ENCODE measurements at places on chromosomes 7 and 10.
A peak's percentile ranks its signal among the peaks of the same experiment; 100 is the strongest.

DNA sequence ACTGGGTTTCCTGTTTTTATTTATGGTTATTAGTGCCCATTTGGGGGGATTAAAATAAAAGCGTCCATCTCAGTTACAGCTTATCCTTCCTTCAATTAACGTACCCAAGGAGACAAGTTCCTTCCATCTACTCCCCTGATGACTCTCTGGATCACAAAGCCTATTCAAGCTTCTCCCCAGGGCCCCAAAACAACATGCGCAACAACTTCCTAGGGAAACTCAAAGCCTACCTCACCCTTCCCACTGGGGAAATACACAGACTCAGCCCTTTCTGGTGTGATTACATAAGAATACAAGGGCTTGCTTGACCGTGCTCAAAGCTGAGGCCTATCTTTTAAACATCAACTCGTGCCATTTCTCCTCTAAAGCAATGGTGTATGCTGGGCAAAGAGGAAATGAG is 112.4 kb downstream of the CDK6 start:
- no peak for DNase-seq

DNA sequence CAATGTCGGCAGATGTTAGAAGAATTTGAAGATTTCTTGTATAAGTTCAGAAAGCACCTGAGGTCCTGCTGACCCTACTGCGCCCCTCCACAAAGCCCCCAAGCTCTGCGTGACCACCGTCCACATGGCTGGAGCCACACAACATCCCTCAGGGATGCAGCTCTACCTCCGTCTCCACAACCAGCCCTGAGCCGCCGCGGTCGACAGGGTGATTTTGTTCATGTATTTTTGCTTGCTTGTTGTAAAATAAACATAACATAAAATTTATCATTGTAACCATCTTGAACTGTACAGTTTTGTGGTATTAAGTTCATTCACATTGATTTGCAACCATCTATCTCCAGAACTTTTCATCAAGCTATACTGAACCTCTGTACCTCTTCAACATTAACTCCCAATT is 50.5 kb downstream of the CPXM2 start:
- DNase-seq: no peak

DNA sequence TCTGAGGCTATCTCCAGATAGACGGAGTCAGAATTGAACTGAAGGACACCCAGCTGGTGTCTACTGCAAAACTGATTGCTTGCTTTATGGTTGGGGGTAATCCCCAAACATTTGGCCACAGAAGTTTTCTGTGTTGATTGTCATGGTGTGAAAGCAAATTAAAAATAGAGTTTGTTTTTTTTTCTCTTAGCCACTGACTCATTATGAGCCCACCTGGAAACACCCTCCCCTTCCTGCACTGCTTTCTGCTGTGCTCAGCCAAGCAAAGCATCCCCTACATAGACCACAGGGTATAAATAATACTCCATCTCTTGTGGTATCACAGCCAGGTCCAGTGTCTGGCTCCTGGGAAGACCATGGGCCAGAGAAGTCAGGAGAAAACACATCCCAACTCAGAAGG is 6.5 kb upstream of the VWC2 start:
- no peak for DNase-seq

- no peak for DNase-seq
Observed at GRCh38 chr7:156668130-156668741, 27.7 kb downstream of the RNF32 start.

- DNase-seq: no peak
Observed at GRCh38 chr7:90216771-90217170, 5.2 kb downstream of the STEAP2 start.

GRCh38 chr7:159102681-159103381 is 41.8 kb downstream of the VIPR2 start:
- no peak for DNase-seq

GRCh38 chr10:77301305-77301730 is 336.3 kb downstream of the KCNMA1 start:
- no peak for DNase-seq

GRCh38 chr7:50712252-50713122 is 70.2 kb downstream of the GRB10 start:
- DNase-seq: no peak

GRCh38 chr10:6763001-6763400 is 182.9 kb upstream of the PRKCQ start:
- DNase-seq: no peak

DNA sequence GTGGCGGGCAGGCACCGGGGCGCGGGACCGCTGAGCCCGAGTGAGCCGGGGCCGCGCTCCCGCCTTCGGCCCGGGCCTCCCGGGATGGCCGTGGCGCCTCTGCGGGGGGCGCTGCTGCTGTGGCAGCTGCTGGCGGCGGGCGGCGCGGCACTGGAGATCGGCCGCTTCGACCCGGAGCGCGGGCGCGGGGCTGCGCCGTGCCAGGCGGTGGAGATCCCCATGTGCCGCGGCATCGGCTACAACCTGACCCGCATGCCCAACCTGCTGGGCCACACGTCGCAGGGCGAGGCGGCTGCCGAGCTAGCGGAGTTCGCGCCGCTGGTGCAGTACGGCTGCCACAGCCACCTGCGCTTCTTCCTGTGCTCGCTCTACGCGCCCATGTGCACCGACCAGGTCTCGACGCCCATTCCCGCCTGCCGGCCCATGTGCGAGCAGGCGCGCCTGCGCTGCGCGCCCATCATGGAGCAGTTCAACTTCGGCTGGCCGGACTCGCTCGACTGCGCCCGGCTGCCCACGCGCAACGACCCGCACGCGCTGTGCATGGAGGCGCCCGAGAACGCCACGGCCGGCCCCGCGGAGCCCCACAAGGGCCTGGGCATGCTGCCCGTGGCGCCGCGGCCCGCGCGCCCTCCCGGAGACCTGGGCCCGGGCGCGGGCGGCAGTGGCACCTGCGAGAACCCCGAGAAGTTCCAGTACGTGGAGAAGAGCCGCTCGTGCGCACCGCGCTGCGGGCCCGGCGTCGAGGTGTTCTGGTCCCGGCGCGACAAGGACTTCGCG is 534 bp downstream of the FZD9 start:
- peak; percentile 14 for DNase-seq

GRCh38 chr10:82277591-82277990 is 402.6 kb downstream of the NRG3 start:
- DNase-seq: no peak

DNA sequence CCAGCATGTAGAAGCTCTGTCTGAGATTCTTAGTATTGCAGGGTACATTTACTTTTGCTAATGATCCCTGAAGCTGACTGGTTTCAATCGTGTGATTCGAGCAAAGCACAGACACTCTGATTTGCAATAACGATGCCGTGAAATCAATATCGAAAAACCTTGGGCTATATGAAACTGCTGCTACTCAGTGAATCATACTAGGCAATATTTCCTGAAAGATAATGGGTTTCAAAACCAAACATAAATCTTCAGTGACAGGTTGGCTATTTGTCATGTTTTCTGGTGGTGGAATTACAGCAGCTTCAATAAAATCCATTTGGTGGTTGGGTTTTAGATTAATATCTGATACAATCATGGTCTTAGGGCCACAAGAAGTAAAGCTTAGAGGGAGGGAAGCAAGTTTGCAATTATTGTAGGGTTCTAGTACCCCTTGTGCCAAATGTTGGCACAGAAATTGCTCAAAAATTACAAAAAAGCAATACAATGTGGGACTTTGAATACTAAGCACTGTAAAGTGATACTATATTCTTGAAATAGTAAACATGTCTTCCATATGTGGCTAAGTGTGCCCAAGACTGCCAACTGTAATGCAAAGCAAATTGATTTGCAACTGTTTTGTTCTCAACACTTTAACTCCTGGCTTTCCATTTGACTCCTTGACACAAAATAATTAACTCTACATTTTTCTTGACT is 112.4 kb upstream of the JAZF1 start:
- DNase-seq: no peak

All from CD4-positive, alpha-beta T cell treated with Interleukin-21 for 1 hour (primary cell).